NCI-H187 (cell line): ENCODE measurements at places on chromosomes 13 and 19.

- no peak for DNase-seq
Measured at GRCh38 chr19:42521346-42522030, 6.8 kb downstream of the CEACAM1 start.

DNA sequence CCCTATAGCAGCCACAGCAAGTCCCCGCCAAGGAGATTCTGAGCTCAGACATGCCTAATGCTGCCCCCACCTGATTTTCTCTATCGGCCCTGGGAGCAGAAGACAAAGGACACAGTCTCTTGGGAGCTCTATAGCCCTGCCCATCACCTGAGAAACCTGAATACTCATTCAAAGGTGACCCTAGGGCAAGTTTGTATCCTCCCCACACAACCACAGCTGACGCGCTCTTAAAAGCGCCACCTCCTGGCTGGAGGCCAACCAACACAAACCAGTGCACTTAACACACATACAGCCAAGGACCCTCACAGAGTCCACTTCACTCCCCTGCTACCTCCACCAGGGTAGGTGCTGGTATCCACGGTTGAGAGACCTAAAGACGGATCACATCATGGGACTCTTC lies 8.8 kb upstream of the IGFL4 start:
- DNase-seq, result peak; percentile 14

GRCh38 chr19:14061751-14062557 lies at the start of gene PALM3:
Gene PALM3, minus strand, starts transcription at chr19:14062076. Its CDS starts 96 bp downstream, at chr19:14061980.
- no peak for DNase-seq

DNA sequence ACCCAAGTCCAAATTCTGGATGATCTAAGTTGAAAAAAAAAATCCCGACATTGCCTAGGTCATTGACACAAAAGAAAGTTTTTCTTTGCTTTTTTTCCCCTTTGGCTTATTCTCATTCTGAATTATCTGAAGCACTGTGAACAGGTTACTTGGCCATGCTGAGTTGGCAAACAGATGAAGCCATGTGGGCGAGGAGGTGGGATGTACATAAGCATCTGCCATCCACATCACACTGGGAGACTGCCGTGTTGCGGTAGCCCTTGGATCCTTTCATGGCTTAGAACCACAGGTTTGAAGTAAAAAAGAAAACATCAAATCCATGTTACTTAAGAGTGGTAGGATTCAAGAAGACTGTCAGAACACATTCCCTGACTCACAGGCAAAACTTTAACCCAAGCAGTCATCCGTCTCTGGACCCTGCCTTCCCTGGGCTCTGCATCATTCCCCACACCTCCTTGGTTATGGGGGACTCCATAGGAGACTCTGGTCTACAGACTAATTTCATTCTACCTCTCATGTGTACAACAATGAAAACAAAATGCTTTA lies 242.5 kb upstream of the SERP2 start:
- DNase-seq, result no peak

GRCh38 chr13:101570410-101570809 lies 117.9 kb downstream of the ITGBL1 start:
- DNase-seq, result no peak

GRCh38 chr19:33486936-33487811 lies 34.4 kb downstream of the PEPD start:
- DNase-seq, result no peak

GRCh38 chr13:41488124-41488523 lies 30.8 kb downstream of the RGCC start:
- DNase-seq, result no peak

- no peak for DNase-seq
Measured at GRCh38 chr13:99995589-99996380, 14.2 kb downstream of the ZIC2 start.

DNA sequence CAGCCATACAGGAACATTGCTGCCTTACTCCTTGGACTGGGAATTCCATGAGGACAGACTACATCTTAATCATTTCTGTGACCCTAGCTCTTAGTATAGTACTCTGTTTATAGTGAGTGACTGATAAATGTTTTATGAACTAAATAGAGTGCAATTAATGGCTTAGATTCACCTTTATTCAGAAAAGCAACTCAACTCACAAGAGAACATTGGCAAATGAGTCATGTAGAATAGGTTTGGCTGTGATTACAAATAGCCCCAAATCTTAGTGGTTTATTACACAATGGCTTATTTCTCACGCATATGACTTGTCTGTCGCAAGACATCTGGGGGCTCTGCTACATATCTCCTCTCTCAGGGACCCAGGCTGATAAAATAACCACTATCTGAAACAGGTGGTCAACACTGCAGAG lies 121.6 kb upstream of the KL start:
- DNase-seq, result no peak

DNA sequence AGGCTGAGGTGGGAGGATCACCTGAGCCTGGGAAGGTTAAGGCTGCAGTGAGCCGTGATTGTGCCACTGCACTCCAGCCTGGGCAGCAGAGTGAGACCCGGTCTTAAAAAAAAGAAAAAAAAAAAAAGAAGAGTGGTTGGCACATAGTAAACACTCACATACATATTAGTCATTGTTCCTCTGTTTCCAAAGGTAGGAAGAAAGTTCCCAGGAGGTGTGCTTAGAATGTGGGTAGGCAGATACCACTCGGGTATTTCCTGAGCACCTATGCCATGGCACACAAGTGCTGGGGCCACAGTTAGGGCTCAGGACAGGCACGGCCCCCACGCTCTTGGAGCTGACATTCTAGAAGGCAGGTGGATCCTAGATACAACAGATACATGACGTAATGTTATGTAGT lies 41.4 kb downstream of the SIPA1L3 start:
- DNase-seq, result no peak

- DNase-seq, result no peak
Measured at GRCh38 chr13:109945206-109945960, 159.0 kb upstream of the IRS2 start.

DNA sequence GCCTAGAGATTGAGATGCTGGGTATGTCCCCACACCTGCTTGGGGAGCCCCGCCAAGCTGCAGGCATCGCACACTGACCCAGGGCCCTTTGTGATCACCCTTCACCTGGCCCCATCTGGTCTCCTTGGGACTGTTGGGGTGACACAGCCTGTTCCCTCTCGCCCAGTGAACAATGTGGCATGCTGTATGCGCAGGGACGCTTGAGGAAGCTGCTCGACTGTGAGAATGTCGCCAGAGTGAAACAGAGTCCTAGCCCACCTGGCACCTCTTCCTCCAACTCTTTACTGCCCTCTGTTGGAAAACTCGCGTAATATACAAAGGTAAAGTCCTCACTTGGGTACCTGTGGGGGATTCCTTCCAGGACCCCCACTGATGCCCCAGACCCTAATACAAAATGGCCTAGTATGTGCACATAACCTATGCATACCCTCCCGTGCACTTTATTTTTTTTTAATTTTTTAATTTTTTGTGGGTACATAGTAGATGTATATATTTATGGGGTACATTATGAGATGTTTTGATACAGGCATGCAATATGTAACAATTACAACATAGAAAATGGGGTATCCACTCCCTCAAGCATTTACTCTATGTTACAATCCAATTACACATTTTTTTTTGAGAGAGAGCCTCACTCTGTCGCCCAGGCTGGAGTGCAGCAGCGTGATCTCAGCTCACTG lies 9.0 kb downstream of the BLOC1S3 start:
- DNase-seq, result peak; percentile 16

DNA sequence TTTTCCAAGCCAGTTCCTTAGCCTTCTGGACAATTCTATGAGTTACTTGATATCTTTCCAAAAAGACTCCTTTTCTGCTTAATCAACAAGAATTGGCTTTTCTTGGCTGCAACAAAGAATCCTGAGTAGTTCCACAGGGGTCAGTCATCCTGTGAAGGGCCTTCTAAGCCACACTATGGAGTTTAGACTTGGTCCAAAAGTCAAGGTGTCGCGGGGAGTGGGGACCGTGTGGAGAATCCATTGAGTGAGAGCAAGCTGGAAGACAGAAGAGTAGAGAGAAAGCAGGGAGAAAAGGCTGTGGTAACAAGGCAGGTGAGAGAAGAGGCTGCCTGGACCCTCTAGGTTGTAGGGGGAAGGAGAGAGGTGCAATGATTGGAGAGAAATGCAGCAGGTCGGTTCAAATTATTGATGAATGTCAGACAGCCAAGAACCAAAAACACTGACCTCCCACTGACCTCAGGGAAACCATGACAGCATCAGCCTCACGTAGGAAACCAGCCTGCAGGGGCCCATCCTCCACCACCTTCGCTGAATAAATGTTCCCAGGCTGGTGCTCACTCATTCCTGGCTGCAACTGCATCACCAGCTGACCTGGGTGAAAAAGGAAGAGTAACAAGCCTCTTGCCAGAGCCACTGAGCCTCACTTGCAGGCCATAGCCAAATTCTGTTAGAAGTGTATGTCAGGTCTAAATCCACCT lies 7.1 kb upstream of the IFT88 start:
- DNase-seq, result no peak

DNA sequence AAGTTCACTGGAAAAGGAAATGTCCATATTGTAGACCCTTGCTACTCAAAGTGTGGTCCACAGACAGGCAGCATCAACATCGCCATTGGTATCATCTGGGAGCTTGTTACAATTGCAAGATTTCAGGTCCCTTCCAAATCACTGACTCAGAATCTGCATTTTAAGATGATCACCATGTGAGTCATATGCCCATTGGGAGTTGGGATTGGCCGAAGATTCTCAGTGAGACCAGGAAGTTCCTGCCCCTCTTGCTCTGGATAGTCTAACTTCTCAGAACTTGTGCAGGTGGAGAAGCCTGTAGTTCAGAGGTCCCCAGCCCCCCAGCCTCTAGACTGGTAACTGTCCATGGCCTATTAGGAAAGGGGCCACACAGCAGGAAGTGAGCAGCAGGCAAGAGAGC lies 48.9 kb upstream of the URAD start:
- no peak for DNase-seq

- DNase-seq, result no peak
Measured at GRCh38 chr19:18453269-18454024, 15.5 kb upstream of the ISYNA1 start.

DNA sequence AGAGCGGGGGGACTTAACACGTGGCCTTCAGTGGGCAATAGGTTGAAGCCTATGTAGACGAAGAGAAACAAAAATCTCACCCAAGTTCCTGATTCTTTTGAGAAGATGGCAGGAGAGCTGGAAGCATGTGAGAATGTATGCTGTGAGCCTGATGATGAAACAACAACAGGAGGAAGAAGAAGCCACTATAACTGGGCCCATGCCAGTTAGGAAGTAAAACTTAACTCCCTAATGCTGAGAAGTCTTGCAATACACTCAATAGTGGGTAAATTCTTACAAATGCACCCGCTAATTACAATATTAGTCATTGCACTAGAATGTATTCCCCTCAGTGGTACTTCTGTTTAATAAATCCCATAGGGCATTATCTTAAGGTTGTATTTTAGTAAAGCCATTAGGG lies 9.1 kb downstream of the PCDH17 start:
- no peak for DNase-seq

DNA sequence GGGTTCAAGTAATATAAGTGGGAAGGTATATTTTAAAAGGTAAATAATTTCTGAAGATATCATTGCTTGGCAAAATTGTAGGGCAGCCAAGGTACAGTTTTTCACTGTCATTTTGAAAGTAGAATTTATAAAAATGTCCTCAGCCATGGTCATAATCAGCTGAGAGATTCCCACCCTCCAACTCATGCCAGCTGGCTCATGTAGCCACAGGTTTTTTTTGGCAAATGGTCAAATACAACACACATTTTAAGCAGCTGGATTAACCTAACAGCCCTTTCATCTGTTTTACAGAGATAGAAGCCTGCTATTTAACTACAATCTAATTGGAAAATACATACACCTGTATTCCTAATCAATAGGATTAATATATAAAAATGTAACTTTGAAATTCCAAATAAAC lies 619.2 kb upstream of the SGCG start:
- no peak for DNase-seq

DNA sequence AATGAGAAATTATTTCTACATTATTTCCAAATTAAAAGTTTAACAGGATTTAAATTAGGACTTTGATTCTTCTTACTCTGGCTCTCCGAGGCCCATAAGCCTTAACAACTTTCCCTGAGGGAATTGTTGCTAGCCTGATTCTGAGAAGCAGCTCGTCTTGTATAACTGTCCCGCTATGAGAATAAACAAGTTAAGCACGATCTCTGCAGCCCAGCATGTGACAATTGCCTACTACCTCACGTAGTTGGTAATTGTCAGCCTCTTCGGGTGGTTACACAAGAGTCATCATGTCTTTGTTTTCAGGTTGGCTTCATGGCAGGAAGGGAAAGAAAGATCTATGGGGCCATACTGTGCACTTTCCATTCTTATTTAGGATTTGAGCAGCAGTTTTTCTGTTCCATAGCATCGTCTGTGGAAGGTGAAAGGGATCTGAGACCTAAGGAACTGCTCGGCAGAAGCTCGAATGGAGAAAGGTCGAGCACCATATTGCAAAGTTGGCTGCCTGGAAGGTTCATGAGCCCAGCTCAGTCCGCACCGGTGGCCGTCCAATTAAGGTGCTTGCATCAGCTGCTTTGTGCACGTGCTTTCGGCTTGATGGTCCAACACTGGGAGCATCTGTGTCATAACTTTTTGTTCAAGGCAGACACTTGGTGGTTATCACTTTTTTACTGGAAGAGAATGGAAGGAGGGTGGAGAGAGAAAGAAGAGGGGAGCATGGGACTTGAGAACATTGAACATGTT lies 1.8 kb upstream of the STARD13 start:
- no peak for DNase-seq

GRCh38 chr19:33177417-33177979 lies 16.6 kb upstream of the LRP3 start:
- peak; percentile 51 for DNase-seq

- no peak for DNase-seq
Measured at GRCh38 chr13:39282400-39282972, 244.2 kb downstream of the NHLRC3 start.

DNA sequence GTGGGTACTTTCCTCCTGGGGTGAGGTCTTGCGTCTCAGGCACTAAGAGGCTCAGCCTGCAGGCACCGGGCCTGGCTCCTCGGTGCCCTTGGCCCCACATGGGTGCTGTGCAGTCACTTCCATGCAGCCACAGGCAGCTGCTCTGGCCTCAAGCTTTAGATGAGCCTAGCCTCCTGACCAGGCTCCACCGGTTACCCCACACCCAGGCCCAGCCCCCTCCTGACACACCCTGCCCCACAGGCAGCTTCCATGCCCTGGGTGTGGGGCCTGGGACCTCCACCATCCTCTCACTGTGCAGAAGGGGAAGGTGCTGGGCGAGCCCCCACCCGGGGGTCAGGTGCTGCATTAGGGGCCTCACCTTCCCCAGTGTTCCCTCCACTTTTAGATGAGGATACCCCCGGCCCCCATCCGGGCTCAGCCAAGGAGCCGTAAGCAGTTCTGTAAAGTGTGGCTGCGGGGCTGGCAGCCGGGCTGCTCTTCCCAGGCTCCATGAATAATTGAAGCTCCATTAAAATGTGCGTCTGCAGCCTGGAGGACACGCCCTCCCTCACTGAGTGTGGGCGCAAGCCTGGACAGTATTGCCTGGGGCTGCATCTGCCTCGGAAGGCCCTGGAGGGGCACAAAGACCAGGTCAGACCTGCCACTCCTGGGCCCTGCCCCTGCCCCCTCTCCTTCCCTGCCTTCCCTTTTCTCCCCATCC lies 72.5 kb upstream of the KCTD15 start:
- no peak for DNase-seq

- DNase-seq, result no peak
Measured at GRCh38 chr13:76769271-76769791, 116.9 kb downstream of the KCTD12 start.
